ENCODE measurements at places on chromosomes 2 and 18. TPM values are rescaled to one million over a fixed set of nuclear protein-coding genes. Genes with fewer than 3 reads are reported as not detected.

GRCh38 chr2:66575625-66576310, 140.8 kb downstream of the MEIS1 start:
- peaks cover 54% of the 10 kb centered on the region for H3K27me3 ChIP-seq
- no peak for DNase-seq
- H3K4me3 ChIP-seq: no peak overlapping the region
- peaks cover 12% of the 10 kb centered on the region for H3K4me1 ChIP-seq
- no peaks in the 10 kb centered on the region for H3K36me3 ChIP-seq

- H3K36me3 ChIP-seq: peaks cover 25% of the 10 kb centered on the region
- H3K4me3 ChIP-seq: no peak overlapping the region
- H3K4me1 ChIP-seq: peaks cover 31% of the 10 kb centered on the region
Observed at GRCh38 chr2:97660775-97661389, 3.0 kb downstream of the ACTR1B start.

DNA sequence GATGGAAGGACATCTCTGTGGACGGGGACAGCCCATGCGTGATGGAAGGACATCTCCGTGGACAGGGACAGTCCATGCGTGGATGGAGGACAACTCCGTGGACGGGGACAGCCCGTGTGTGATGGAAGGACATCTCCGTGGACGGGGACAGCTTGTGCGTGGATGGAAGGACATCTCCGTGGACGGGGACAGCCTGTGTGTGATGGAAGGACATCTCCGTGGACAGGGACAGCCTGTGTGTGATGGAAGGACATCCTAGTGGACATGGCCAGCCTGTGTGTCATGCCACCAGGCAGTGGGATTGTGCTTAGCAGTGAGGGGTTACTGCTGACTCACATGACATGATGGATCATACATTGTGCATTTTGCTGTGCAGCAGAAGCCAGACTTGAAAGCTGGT, 30.0 kb upstream of the NFATC1 start:
- H3K27ac ChIP-seq: no peak overlapping the region
- no peaks in the 10 kb centered on the region for H3K27me3 ChIP-seq

- DNase-seq: no peak
- no peaks in the 10 kb centered on the region for H3K27me3 ChIP-seq
- H3K4me1 ChIP-seq: no peaks in the 10 kb centered on the region
- no peak overlapping the region for H3K4me3 ChIP-seq
Observed at GRCh38 chr2:185811580-185811979, 73.0 kb downstream of the FSIP2 start.

DNA sequence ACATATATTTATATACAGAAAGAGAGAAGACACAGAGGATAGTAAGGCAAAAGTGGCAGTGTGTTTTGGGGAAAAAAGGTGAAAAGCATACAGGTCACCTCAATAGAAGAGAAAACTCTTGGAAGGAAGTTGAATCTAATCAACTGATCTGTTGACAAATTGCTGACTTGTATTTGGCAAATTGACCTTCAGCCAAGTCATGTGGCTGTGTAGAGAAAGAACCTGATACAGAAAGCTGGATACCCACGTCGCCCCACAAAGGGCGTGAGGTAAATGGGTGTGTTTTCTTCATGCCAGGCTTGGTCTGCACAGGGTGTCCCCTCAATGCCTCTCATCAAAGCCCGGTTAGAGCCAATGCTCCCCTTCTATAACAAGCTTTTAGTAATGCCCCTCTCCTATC, 230.0 kb upstream of the KLHL29 start:
- no peak overlapping the region for H3K27ac ChIP-seq
- H3K36me3 ChIP-seq: no peaks in the 10 kb centered on the region
- H3K4me1 ChIP-seq: no peaks in the 10 kb centered on the region
- H3K4me3 ChIP-seq: no peak overlapping the region
- DNase-seq: no peak
- H3K27me3 ChIP-seq: peaks cover 8% of the 10 kb centered on the region

DNA sequence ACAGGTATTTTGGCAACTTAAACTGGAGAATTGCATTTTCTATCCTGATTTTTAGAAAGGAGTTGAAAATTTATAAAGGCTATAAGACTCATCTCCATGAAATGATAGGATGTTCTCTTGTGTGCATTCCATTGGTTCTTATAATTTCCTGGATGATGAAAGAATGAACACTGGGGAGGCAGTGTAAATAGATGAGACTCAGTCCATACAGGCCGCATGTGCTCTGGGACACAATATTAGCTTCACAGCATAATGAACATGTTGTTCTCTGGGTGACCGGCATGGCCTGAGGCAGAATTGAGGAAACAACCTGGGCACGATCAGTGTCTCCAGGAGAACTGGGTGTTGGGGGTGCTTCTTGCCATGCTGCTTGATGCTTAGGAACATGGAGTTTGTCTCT, 38.8 kb downstream of the AOX1 start:
- H3K36me3 ChIP-seq: no peaks in the 10 kb centered on the region
- H3K4me1 ChIP-seq: no peaks in the 10 kb centered on the region
- H3K4me3 ChIP-seq: no peak overlapping the region

- no peaks in the 10 kb centered on the region for H3K27me3 ChIP-seq
- H3K4me1 ChIP-seq: peaks cover 11% of the 10 kb centered on the region
- H3K27ac ChIP-seq: no peak overlapping the region
Observed at GRCh38 chr2:216882876-216883275, 23.0 kb upstream of the TNP1 start.

- H3K27ac ChIP-seq: no peak overlapping the region
- H3K4me1 ChIP-seq: peaks cover 19% of the 10 kb centered on the region
- peaks cover 10% of the 10 kb centered on the region for H3K36me3 ChIP-seq
- DNase-seq: no peak
- no peaks in the 10 kb centered on the region for H3K27me3 ChIP-seq
Observed at GRCh38 chr2:63984606-63985359, 34.4 kb downstream of the VPS54 start.

DNA sequence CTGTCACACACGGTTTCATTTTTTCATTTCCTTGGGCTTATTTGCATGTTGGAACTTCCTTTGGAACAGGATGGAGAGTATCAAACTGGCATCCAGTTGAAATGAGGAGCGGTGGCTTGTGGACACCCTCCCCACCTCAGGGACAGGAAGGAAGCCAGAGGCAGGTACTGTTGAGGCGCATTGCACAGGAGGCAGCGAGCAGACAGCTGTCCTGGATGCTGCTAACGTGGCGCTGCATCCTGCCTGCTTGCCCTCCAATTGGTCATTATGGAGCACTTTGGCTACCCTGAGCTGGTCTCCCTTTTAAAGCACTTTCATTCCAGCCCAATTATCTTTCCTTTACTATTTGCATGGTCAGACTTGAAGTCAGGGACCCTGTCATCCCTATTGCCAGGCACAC, 80.7 kb upstream of the ITGA4 start:
- peaks cover 4% of the 10 kb centered on the region for H3K36me3 ChIP-seq
- H3K27ac ChIP-seq: no peak overlapping the region
- DNase-seq: no peak
- no peaks in the 10 kb centered on the region for H3K27me3 ChIP-seq
- peaks cover 11% of the 10 kb centered on the region for H3K4me1 ChIP-seq

- no peaks in the 10 kb centered on the region for H3K27me3 ChIP-seq
- H3K36me3 ChIP-seq: no peaks in the 10 kb centered on the region
- no peak for DNase-seq
- no peak overlapping the region for H3K27ac ChIP-seq
- H3K4me1 ChIP-seq: no peaks in the 10 kb centered on the region
Observed at GRCh38 chr2:100042562-100042961, 99.8 kb downstream of the AFF3 start.

- H3K4me3 ChIP-seq: no peak overlapping the region
- peaks cover 11% of the 10 kb centered on the region for H3K36me3 ChIP-seq
- H3K4me1 ChIP-seq: no peaks in the 10 kb centered on the region
Observed at GRCh38 chr2:178136321-178137025, 24.2 kb downstream of the RBM45 start.

GRCh38 chr18:27996801-27997272, 180.1 kb downstream of the CDH2 start:
- no peaks in the 10 kb centered on the region for H3K36me3 ChIP-seq
- H3K27me3 ChIP-seq: no peaks in the 10 kb centered on the region
- H3K27ac ChIP-seq: no peak overlapping the region
- H3K4me1 ChIP-seq: no peaks in the 10 kb centered on the region
- H3K4me3 ChIP-seq: no peak overlapping the region

GRCh38 chr2:136221026-136221425, 103.1 kb upstream of the CXCR4 start:
- no peaks in the 10 kb centered on the region for H3K27me3 ChIP-seq
- DNase-seq: no peak
- H3K36me3 ChIP-seq: no peaks in the 10 kb centered on the region
- H3K27ac ChIP-seq: no peak overlapping the region

DNA sequence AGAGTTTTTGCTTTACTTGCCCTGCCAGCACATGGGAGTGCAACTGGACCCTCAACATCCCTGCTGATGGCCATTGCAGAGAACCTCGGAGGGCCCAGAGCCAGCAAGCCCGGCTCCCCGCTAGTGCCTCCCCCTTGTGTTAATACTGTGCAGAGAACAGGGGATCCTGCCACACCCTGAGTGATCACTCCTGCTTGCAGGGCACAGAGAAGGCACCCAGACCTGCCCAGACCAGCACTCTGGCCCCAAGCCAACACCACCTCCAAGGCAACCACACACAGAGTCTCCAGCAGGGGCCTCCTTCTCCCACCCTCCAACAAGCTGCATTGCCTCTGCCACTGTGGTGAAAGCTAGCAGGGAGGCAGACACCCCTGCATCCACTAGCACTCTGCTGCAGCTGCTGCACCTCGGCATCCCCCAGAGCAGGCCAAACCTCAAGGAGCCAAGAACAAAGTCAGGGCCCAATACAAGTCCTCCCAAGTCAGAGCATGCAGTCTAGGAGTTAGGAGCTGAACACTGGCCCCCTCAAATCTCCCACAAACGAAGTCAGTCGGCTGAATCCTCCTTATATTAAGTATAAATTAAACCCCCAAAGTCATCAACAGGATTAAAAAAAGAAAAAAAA, 157.7 kb downstream of the CCDC178 start:
- H3K27me3 ChIP-seq: no peaks in the 10 kb centered on the region
- no peak overlapping the region for H3K27ac ChIP-seq
- H3K4me1 ChIP-seq: no peaks in the 10 kb centered on the region
- H3K36me3 ChIP-seq: no peaks in the 10 kb centered on the region
- DNase-seq: no peak

DNA sequence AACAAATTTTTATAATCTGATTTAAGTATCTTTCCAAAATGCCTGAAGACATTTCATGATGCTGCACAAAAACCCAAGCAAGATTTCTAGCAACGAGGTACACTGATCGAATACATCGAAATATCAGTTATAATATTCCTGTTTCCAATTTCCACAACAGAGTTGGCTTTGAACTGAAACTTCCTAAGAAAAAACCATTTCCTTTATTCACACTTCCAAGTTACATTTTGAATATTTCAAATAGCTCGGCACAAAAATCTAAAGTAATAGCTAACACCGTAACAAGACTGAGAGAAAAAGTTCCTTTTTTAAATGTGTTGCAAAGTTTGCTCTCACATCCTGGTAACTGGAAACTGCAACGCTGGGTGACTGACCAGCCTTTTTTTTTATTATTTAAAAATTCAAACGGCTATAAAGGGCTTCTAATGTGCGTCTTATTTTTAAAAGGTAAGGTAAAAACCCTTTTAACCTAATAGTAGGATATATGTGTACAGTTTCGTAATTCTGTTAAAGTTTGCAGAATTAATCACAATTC, 1.7 kb downstream of the HNRNPLL start:
- no peaks in the 10 kb centered on the region for H3K27me3 ChIP-seq
- H3K4me1 ChIP-seq: peaks cover 61% of the 10 kb centered on the region
- H3K4me3 ChIP-seq: peak overlapping the region; percentile 90
- H3K27ac ChIP-seq: peak overlapping the region; percentile 89
- DNase-seq: no peak

GRCh38 chr2:88057437-88057844, 1.9 kb upstream of the KRCC1 start:
- no peaks in the 10 kb centered on the region for H3K27me3 ChIP-seq
- H3K4me3 ChIP-seq: no peak overlapping the region
- peaks cover 47% of the 10 kb centered on the region for H3K4me1 ChIP-seq
- peaks cover 14% of the 10 kb centered on the region for H3K36me3 ChIP-seq

DNA sequence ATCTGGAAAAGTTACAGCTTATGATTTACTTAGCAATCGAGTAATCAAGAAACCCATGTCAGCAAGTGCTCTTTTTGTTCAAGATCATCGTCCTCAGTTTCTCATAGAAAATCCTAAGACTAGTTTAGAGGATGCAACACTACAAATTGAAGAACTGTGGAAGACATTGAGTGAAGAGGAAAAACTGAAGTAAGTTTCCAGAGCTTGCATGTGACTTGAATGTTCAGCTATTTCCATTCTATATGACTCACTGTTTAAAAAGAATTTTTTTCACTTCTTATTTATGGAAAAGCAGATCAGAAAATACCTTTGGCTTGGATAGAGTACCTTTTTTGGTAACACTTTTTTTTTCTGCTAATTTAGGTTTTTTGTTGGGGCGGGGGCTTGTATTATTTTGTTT, 70.7 kb downstream of the PMS1 start:
- H3K27ac ChIP-seq: no peak overlapping the region
- peaks cover 5% of the 10 kb centered on the region for H3K4me1 ChIP-seq
- no peak overlapping the region for H3K4me3 ChIP-seq
- no peak for DNase-seq

Gene ALLC
- total RNA-seq: not detected

Gene BOLL
- total RNA-seq: 0.12 TPM

Gene NFATC1
- 79.4 TPM for total RNA-seq

Gene CHRNA1
- total RNA-seq: not detected

Gene IWS1
- total RNA-seq: 52.1 TPM

Gene KHK
- total RNA-seq: 10.2 TPM

Gene FAM210A
- total RNA-seq: 18.6 TPM
